ENCODE measurements at places on chromosomes 7 and 10. TPM values are rescaled to one million over a fixed set of nuclear protein-coding genes. Genes with fewer than 3 reads are reported as not detected.
A peak's percentile ranks its signal among the peaks of the same experiment; 100 is the strongest.

The ZNF727 gene
- total RNA-seq = not detected

The CNPY1 gene
- not detected for total RNA-seq

The DNAJC2 gene
- 58.2 TPM for total RNA-seq

The ACTA2 gene
- total RNA-seq = 25.6 TPM

The PGAM2 gene
- total RNA-seq = not detected

The NRG3 gene
- total RNA-seq = not detected

The CSTF2T gene
- 18.0 TPM for total RNA-seq

The HMX2 gene
- not detected for total RNA-seq

The C10orf67 gene
- 0.21 TPM for total RNA-seq

The HGF gene
- not detected for total RNA-seq

DNA sequence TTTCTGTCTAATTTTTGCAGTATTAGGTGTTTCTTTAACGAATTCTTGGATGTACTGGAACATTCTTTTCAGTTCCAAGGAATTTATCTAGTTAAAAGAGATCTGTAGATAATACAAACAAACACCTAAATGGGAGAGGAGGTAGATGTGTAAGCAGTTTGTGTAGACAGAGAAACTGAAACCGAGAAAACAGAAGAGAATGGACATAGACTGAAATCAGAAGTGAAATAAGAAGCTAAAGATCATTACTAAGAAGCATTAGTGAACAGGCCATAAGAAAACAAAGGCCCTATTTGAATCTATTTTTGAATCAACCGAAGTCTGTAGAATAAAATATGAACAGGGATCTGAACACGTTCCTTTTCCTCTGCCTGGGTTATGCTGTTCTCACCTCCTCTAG, 26.5 kb upstream of the TMEM229A start:
- no peak for DNase-seq

DNA sequence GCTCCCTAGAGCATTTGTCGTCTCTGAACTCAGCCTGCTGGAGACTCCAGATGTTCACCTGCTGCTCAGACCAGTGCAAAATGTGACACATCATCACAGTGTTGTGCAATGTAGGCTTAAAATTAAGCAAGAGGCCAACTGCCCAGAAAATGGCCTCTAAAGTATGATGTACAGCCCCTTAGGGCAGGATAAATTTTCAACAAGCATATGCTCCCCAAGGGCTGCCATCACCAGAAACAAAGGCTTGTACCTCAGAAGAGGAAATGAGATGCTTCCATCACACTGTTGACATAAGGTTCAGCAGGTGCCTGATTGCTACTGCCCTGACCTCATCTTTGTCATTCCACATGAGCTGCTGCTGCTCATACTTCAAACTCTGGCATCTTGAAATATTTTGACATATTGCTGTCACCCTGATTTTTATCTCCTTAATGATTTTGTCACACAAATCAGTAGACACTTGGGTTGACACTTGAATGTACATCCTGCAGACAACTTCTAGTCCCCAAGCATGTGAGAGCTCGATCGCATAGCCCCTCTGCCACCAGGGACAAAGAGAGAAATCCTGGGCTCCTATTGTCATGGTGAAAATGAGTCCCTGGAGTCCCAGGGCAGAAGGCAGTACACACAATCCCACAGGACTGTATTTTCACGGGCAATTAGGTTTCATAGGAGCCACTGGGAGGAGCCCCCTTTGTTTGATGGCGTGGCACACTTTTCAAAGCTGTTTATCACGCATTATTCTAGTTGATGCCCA, 219.7 kb upstream of the STK17A start:
- peak; percentile 88 for DNase-seq

DNA sequence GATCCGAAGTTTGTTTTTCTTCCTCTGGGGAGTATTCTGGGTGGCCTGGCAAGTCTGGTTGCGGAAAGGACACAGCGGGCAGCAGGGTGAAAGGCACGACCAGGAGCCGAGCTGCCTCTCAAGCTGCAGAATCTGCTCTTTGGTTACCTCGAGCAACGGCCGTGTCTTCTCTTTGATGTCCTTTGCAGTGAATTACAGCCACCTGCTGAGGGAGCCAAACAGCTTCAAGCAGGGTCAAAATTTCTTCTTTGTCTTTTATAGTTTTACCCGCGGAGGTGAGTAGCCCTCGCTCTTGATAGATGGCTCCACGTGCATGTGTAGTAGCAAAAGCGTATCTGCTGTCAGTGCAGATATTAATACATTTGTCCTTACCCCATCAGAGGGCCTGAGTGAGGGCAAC, 177.3 kb upstream of the MBL2 start:
- DNase-seq = no peak

DNA sequence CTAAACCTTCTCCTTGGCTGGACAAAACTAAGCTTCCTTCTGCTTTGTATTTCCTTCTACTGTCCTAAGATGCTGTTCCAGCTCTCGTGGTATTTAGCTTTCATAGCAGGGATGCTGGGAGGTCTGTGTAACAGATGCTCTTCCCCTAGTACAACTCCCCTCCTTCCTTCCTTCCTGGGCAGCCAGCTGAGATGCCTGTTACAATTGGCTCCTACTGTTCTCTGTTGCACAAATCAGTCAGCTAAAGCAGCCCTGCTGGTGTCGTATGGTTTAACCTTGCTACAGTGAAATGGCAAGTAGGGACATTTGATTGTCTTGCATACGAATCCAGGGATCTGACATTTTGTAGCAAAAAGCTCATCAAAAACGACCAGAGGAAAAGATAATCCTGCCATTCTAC, 143.8 kb downstream of the ARHGAP21 start:
- DNase-seq = no peak

DNA sequence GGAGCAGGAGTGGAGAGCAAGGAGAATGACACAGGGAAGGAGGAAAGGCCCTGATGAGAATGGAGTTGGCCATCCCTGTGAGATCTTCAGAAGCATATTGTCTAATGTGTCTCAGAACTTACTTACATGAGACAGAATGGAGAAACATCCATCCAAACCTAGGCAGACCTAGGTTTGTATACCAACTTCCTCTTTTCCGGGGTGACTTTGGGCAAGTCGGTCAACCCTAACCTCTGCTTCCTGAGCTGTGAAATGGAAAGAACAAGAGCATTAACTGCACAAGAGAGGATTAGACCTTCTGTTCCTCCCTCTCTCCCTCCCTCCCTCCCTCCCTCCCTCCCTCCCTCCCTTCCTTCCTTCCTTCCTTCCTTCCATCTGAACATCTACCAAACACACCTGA, 4.5 kb downstream of the GHRHR start:
- DNase-seq = no peak

- DNase-seq = no peak
Measured at GRCh38 chr7:132441935-132442334, 134.3 kb downstream of the PLXNA4 start.

DNA sequence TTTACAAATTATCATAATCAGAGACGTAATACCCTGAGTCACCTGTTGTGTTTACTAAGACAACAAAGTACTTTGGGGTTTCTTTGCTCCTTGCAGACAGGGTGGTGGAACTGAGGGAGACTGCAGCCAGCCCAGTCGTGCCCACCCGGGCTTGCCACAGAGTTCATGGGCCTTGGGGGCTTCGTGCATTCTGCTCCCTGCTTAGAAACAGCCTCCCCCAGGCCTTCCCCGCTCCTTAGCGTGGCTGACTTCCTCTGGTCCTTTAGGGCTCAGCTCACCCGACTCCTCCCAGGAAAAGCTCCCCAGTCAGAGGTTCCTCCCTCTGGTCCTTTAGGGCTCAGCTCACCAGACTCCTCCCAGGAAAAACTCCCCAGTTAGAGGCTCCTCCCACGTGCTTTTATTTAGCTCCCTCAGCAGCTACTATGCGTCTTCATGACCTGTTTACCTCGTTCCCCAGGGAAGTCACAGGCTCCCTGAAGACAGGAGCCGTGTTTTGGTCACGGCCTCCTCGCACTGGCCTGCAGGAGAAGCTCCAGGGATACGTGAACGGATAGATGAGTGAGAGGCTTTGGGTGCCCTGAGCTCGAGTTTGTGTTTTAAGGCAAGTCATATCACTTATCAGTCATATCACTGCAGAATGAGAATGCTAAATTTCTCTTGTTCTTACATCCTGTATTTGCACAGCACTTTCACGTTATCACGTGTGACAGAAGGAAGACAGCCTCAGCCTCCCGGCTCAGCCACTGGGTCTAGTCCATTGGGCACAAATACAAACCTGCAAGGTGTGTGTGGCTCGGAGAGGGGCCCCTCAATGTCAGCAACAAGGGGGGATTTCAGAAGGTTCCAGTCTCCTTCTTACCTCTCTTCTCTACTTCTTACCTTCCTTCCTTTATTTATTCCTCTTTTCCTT, 52.7 kb upstream of the VIPR2 start:
- peak; percentile 74 for DNase-seq

DNA sequence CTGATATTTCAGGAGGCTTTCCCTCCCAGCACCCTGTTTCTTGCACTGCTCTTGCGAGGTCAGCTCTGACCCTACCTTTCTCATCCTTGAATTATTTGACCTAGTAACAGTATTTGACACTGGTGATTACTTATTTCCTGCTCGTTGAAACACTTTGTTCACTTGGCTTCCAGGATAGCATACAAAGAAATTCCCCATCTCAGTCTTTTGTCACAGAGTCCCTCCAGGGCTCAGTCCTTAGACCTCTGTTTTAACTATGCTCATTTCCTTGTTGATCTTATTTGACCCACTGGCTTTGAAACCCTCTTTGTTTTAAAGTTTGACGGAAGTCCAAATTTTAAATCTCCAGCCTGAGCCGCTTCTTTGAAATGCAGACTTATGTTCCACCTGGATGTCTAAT, 29.9 kb downstream of the BMPR1A start:
- no peak for DNase-seq

DNA sequence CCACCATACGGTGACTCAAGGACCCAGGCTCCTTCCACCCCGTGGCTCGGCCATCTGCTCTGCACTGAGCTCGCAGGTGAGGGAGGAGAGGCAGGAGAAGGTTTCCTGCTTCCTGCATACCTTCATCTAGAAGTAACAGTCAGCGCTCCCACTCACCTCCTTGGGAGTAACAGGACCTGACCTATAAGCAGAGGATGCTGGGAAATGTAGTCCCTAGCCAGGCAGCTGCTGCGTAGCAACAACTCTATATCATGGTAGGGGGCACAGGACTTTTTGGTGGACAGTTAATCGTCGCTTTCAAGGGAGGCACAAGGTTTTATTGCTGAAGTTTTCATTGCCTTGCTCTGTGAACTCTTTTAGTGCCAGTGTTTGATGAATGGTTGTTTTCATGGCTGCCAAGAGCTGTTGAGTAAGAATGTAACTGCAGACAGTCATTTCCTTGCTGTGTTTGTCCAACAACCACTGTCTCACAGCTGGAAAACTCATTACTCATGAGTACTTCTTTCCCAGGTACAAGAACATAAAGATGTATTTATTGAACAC, 10.2 kb upstream of the ZFYVE27 start:
- DNase-seq = peak; percentile 92

GRCh38 chr10:63115732-63116383, 17.3 kb upstream of the NRBF2 start:
- peak; percentile 97 for DNase-seq

DNA sequence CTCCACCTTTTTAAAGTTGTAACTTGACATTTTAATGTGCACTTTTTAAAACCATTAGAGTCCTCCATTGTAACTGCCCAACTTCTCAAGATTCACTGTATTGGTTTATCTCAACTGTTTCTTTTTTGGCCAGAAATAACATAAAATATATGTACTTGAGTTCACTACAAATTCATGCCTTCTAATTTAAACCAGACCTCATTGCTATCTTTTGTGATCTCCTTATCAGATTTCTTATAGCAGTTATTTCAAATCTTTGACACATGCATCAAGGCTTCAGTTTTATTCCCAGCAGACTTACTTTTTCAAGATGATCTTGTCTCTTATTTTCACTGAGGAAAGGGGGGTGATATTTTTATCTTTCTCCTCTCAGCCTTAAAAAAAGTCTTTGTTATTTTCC, 154.3 kb downstream of the PHF14 start:
- no peak for DNase-seq

- DNase-seq = no peak
Measured at GRCh38 chr7:77811516-77812289, 13.1 kb downstream of the PHTF2 start.

DNA sequence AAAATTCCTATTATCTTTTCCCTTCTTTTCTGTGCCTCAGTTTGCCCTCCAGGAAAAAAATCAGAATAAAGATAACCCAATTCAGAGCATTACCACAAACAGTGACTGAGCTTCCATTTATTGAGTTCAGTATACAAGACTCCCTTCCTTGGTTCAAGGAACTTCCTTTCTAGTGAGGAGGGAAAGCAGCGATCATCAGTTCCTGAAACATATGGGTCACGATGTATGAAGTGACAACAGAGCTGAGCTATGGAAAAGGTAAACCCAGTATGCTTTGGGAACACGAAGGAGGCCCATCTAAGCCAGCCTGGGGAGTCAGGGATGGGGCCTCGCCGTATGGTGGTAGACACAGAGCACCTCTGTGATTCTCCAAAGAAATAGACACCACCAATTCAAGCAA, 15.8 kb downstream of the C10orf71 start:
- DNase-seq = no peak

- DNase-seq = no peak
Measured at GRCh38 chr10:86747796-86748581, 8.4 kb upstream of the BMPR1A start.

DNA sequence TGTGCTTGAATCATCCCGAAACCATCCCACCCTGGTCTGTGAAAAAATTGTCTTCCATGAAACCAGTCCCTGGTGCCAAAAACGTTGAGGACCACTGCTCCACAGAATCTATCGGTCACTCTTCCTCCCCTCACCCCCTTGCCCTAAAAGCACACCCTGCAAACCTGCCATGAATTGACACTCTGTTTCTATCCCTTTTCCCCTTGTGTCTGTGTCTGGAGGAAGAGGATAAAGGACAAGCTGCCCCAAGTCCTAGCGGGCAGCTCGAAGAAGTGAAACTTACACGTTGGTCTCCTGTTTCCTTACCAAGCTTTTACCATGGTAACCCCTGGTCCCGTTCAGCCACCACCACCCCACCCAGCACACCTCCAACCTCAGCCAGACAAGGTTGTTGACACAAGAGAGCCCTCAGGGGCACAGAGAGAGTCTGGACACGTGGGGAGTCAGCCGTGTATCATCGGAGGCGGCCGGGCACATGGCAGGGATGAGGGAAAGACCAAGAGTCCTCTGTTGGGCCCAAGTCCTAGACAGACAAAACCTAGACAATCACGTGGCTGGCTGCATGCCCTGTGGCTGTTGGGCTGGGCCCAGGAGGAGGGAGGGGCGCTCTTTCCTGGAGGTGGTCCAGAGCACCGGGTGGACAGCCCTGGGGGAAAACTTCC, 784 bp upstream of the SERPINE1 start:
- DNase-seq = peak; percentile 88

DNA sequence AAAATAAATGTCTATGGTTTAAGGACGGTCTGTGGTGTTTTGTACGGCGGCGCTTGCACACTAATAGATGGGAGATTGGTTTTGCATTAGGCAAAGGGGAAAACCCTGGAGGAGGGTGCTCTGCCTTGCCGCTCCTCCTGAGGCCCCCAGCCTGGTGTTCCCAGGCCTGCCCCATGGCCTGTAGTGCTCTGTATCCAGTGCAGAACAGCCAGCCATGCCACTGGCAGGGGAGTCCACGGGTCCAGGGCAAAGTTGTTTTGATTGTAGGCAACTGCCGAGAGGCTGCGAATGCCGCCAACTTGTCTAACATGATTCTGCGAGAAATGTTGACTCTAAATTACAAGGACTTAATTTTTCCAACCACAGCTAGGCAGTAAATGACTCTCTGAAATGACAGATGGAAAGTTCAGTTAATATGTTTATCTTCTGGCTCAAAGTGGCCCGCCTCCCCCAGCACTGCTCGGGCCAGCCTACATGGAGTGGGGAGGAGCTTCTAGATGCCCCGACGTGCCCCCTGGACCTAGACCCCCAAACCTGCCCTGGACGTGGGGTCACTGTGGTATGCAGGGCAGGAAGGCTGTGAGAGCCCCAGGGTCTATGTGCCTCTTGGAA, 104.6 kb upstream of the GDF10 start:
- DNase-seq = no peak

GRCh38 chr10:109624939-109625338, 298.4 kb downstream of the XPNPEP1 start:
- DNase-seq = no peak

Data from MCF 10A (cell line).